Myometrial cell (primary cell): ENCODE measurements at places on chromosomes 2 and 18. TPM values are rescaled to one million over a fixed set of nuclear protein-coding genes. Genes with fewer than 3 reads are reported as not detected.

The TUBB8B gene
- not detected in 2 replicates for total RNA-seq

The NRP2 gene
- total RNA-seq, result 48.9 and 75.0 TPM in 2 replicates

The LYPD6B gene
- total RNA-seq, result not detected in 2 replicates

The LBX2 gene
- total RNA-seq, result 1.7 and 4.1 TPM in 2 replicates

The MSH6 gene
- 29.1 and 30.0 TPM in 2 replicates for total RNA-seq

The ASXL2 gene
- total RNA-seq, result 6.6 and 10.1 TPM in 2 replicates

The RNU2-63P gene
- total RNA-seq, result not detected in 2 replicates
